ENCODE measurements at places on chromosomes 3 and 15.

DNA sequence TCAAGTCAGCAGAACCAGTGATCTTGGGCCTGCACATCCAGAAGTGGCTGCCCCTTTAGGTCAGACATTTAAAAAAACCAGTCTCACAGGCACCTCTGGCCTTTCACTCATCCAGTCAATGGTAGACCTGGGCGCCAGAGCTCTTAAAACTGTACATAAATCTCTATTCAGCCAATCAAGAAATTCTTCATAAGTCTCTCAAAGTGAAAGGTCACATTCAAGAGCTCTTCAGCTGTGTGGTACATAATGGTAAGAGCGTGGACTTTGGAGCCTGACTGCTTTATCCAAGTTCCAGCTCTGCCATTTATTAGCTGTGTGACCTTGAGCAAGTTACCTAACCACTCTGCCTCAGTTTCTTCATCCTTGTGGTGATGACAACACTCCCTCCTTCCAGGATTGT, 22.3 kb upstream of the MORF4L1 start:
- no peak for DNase-seq

DNA sequence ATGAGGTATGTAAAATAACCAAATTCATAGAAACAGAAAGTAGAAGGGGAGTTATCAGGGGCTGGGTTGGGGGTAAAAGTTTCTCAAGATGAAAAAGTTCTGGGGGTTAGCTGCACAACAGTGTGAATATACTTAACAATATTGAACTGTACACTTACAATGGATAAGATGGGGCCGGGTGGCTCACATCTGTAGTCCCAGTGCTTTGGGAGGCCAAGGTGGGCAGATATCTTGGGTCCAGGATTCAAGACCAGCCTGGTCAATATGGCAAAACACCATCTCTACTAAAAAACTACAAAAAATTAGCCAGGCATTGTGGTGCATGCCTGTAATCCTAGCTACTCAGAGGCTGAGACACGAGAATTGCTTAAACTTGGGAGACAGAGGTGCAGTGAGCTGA, 274.3 kb downstream of the TJP1 start:
- no peak for DNase-seq

DNA sequence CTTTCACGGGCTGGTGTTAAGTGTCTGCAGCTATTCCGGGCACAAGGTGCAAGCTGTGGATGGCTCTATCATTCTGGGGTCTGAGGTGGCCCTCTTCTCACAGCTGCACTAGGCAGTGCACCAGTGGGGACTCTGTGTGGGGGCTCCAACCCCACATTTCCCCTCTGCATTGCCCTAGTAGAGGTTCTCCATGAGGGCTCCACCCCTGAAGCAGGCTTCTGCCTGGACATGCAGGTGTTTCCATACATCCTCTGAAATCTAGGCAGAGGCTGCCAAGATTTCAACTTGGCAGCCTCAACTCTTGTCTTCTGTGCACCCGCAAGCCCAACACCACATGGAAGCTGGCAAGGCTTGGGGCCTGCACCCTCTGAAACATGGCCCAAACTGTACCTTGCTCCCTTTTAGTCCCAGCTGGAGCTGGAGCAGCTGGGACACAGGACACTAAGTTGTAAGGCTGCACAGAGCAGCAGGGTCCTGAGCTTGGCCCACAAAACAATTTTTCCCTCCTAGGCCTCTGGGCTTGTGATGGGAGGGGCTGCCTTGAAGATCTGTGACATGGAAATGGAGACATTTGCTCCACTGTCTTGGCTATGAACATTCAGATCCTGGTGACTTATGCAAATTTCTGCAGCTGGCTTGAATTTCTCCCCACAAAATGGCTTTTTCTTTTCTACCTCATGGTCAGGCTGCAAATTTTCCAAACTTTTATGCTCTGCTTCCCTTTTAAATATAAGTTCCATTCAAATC, 6.0 kb upstream of the RPL39L start:
- no peak for DNase-seq

GRCh38 chr3:185420762-185421161, 57.8 kb downstream of the MAP3K13 start:
- DNase-seq = no peak

- DNase-seq = no peak
These were observed 9.2 kb upstream of the KY start for GRCh38 chr3:134660046-134660441.

- DNase-seq = no peak
These were observed 1461.7 kb upstream of the ALCAM start for GRCh38 chr3:103904991-103905390.

- no peak for DNase-seq
These were observed 328.1 kb upstream of the RGMA start for GRCh38 chr15:93417156-93417555.

DNA sequence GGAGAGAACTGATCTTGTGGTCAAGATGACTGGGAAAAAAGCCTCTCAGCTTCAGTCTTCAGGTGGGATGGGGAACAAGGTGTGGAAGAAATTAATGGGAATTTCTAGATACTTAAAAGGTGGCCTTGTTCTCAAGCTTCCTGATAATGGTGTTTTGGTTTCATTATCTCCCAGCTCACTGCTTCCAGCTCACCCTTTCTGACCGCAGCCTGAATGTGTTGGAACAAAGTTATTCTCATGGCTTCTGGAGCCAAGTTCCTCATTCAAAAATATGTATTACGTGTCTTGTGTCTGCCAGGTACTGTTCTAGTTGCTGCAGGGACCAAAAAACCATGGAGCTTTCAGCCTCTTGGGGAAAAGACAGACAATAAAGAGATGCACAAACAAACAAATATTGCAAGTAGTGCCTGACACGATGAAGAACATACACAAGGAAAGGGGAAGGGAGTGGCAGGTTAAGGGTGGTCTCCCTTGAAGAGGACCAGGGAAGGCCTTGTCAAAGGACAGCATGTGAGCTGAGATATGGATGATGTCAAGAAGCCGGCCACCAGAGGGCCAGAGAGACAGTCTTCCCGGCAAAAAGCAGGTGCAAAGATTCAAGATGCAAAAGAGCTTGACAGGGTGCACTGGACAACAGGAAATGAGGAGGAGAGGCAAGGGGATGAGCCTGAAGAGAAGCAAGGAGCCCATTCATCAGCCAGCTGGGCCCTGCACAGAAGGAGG, 35.5 kb downstream of the ARRDC4 start:
- no peak for DNase-seq

DNA sequence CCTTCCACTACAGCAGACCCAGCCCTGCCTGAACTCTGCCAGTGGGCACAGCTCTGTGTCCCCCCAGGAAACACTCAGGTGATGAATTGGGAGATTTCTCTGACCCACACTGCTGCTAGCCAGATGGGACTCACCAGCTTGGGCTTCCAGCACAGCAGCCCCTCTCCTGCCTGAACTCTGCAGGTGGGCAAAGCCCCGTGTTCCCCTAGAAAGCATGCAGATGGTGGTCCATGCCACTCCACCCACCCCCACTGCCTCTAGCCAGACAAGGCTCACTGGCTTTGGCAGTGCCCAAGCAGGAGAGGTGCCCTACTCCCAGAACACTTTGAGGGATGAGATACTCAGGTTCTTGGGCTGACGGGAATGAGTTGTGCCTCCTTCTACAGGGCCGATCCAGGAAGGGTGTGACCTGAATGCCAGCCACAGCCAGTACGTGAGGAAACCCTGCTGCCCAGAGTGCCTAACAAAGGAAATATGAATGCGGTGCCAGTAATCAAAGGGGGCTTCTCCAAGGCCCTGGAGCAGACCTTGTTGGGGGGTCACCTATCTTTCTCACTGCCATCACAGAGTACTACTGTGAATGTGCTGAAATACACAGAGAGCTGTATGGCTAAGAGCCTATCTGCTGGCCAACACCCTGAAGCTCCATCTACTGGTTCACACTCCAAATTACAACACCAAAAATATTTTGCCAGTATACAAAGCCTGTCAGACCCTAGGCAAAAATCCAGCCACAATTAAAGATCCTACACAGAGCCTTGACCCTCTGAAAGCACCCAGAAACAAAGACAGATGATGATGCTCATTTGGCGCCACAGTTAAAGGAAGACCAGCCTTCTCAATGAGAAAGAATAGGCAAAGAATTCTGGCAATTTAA, 61.9 kb downstream of the BTLA start:
- DNase-seq = no peak

DNA sequence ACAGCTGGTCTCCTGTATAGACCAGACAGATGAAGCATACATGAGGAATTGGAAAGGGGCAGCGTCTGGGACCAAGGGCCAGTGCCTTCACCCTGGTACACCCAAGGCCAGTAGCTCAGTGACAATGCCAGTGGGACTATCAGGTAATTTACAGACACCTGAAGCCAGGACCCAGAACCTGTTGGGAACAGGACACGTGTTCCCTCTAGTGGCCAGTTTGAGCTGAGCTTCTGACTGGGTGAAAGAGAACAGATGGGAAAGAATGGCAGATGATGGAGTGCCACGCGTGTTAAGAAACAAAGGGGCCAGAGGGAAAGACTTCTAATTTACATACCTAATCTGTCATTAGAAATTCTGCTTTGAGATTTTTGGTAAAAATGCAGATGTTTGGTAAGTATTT, 5.1 kb upstream of the SLC25A38 start:
- DNase-seq = peak; percentile 25

DNA sequence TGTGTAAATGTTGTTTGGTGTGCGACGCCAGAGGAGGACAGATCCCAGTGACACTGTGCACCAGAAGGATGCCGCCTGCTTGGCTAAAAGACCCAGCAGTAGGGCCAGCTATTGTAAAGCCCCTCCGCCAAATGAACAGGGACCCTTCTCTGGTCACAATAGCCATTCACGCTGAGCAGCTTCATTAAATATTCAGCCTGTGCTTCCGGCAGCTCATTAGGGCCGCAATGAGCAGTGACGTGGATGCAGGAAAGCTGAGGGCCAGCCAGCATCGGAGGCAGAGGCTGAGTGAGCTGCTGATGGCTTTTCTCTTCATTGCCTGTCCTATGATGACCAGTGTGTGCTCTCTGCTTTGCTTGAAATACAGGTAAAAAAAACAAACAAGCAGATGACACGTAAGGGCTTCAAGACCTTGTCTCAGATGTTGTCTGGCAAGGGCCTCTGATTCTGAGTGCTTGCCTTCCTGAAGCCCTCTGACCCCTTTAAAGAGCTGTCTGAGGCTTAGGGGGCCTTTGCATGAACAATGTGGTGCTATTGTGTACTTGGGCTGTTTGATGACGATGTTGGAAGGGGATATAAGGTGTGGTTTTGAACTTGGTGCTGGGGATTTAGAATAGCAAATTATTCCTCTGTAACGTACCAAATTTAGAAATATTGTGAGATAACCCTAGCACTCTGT, 130.4 kb downstream of the FEZF2 start:
- DNase-seq = no peak

DNA sequence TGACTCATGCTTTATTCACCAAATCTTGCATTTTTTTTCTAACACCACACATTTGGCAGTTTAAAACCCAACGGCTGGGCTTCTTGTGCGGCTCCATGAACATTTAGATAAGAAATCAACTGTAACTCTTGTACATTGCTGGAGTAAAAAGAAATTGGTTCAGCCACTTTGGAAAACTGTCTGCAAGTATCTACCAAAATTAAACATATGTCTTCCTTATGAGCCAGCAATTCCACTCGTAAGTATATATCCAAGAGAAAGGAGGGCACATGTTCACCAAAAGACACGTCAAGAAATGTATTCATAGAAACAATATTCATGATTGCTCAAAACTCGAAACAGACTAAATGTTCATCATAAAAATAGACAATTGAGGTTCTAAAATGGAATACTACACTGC, 291.9 kb upstream of the POU1F1 start:
- no peak for DNase-seq

GRCh38 chr3:188822004-188822403, 349.8 kb upstream of the TPRG1 start:
- no peak for DNase-seq

DNA sequence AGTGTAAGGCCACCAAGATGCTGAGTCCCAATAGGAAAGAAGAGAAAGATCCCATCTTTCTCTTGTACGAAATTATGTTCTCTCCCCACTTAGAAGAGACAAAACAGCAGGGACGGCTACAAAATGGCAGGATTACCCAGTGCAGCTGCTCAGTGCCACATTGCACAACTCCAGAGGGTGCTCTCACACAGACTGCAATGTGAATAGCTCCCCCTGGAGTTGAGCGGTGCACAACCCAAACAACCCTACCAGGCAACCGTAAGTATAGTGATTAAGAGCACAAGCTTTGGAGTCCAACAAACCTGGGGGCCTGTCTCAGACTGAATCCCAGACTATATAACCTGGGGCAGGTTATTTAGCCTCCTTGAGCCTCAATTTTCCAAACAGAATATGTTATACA, 3.1 kb upstream of the BHLHE40 start:
- no peak for DNase-seq

- DNase-seq = no peak
These were observed 373.1 kb downstream of the FOXP1 start for GRCh38 chr3:71210257-71211007.

DNA sequence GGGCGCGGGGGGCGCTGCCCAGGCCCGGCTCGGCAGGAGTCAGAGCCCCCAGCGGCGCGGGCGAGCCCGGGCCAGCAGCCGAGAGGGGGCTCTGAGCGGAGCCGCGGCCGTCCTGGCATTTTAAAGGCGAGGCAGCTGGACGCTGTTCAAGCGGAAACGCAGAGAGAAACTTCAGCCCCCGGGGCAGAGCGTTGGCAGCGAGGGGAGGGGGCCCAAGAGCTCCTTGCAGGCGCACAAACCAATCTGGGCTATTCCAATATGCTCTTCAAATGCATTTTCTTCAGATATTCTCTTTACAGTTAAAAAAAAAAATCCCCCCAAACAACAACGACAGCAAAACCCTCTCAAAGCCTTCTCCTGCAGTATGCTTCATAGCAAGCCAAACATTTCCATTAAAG, at the start of gene CTXND1:
CTXND1 (minus strand) TSS at position 93 of the 398 bp plus-strand sequence. CDS start 50,264 bp downstream, outside the sequence.
- DNase-seq = no peak

DNA sequence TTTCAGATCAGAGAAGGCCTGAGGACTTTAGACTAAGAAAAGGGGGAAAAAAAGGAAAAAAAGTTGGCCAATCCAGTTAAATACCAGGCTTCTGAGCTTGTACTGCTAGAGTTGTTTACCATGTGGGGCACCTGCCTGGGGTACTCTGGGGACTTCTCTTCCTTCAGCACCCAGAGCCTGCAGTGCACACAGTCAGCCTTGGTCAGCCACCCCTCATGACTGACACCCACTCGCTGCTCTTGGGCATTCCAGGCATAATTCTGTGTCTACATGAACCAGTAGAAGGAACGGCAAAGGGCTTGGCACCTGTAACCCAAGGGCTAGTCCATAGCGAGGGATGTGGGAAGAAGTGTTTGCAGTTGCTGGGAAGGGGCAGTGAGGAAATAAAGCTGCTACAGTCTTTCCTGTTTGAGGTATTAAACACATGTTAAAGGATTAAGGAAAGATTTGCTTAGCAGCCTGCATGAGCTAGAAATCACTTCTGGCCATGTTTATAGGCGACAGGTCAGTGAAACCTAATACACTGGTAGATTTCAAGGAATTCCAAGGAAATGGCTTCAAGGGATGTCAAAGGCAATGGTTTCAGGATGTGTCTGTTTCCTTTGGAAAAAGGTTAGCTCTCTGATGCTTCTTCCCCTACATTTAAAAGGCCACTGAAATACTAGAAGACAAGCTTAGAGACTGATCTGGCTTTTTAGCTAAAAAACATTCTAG, 232.5 kb downstream of the CHST2 start:
- no peak for DNase-seq

GRCh38 chr3:183295211-183295610, 42.2 kb downstream of the B3GNT5 start:
- DNase-seq = no peak
